ENCODE measurements at places on chromosomes 5 and 9. TPM values are rescaled to one million over a fixed set of nuclear protein-coding genes. Genes with fewer than 3 reads are reported as not detected.

The GTF2H2C gene
- 16.4 TPM for total RNA-seq

The GPRIN1 gene
- total RNA-seq = 5.3 TPM

The FAM169A gene
- 14.0 TPM for total RNA-seq

The SLC31A2 gene
- 26.0 TPM for total RNA-seq

The IFNA13 gene
- not detected for total RNA-seq

The C9orf153 gene
- not detected for total RNA-seq
